ENCODE measurements at places on chromosomes 11 and 22. TPM values are rescaled to one million over a fixed set of nuclear protein-coding genes. Genes with fewer than 3 reads are reported as not detected.

- DNase-seq, result no peak
Observed at GRCh38 chr11:61826930-61827570, 1.1 kb upstream of the FADS2 start.

GRCh38 chr22:17960695-17961445 lies 63.5 kb downstream of the MICAL3 start:
- DNase-seq, result no peak

- no peak for DNase-seq
Observed at GRCh38 chr11:68061508-68061907, 22.7 kb downstream of the TCIRG1 start.

- no peak for DNase-seq
Observed at GRCh38 chr11:4924239-4924638, at the start of gene OR51G1. OR51G1 (minus strand) TSS chr11:4924339; CDS start chr11:4924339, 0 bp downstream.

DNA sequence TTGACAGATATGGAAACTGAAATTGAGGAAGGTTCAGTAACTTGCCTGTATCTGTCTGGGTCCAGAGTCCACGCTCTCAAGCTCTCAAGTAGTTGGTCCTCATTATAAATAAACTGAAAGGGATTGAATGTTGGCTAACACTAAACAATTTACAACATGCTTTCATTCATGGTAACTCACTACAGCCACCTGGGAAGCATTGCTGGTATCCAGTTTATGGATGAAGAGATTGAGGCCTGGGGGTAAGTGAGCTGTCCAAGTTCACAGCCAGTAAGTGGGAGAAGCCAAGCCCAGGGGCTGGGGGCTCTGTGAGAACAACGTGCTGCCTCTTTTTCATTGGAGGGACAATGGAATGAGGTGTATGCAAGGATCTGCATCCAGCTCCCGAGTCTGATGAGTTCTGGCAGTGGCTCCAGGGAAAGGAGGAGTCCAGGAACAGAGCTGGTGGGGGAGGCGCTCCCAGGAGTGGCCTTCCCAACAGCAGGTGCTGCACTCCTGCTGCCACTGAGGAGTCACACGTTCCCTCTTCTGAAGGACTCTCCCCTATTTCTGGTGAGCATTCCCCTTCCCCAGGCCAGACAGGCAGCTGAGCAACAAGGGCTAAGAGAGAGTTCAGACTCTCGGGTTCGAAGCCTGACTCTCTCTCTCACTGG lies 175.8 kb downstream of the CSNK2A3 start:
- DNase-seq, result no peak

DNA sequence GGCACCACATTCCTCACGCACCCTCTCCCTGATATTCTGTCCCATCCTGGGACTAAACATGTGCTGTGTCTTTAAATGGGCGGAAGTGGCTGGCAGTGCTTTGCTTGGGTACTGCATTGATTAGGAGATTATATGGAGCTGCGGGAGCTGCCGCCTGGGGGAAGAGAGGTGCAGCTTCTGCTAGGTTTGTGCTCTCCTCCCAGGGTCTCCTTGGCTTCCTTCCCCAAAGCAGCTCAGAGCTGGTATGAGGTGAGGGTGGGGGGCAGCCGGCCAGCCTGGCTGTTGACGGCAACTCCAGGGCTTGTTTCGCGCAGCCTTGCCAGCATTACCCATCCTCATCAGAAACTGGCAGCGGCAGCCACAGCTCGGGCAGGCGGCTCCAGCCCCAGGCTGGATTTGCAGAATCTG lies 95.4 kb downstream of the GRAMD1B start:
- DNase-seq, result peak; percentile 40

DNA sequence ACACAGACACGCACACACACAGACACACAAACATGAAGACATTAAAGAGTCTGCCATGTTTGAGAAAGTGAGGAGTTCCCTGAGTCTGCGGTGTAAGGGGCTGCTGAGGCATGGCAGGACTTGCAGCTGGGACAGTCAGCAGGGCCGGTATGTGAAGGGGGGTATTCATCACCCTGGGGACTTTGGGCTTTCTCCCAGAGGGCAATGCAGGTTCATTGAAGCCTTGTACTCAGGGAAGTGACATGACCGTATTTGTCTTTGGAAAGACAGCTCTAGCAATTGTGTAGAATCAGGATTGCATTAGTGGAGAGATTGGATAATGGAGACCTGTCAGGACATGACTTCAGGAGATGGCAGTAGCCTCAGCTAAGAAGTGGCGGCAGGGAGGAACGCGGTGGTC lies 9.4 kb upstream of the ADAMTS8 start:
- DNase-seq, result no peak

The CCDC157 gene
- total RNA-seq, result 9.2 TPM

The MS4A6A gene
- total RNA-seq, result not detected

The EXPH5 gene
- total RNA-seq, result 0.13 TPM

The FGF3 gene
- not detected for total RNA-seq
